Dermis blood vessel endothelial cell (primary cell): ENCODE measurements at places on chromosomes 7 and 10. TPM values are rescaled to one million over a fixed set of nuclear protein-coding genes. Genes with fewer than 3 reads are reported as not detected.

PARD3 gene
- total RNA-seq, result 36.4 and 54.7 TPM in 2 replicates

OIT3 gene
- 0.34 TPM in 1 of 2 replicates, not detected in the other for total RNA-seq

ACSM6 gene
- not detected in 2 replicates for total RNA-seq

MYL10 gene
- total RNA-seq, result not detected in 2 replicates

ITPRID1 gene
- not detected in 2 replicates for total RNA-seq

SP8 gene
- total RNA-seq, result not detected in 2 replicates

C7orf25 gene
- total RNA-seq, result 5.4 and 8.0 TPM in 2 replicates

RAB19 gene
- total RNA-seq, result not detected in 2 replicates

ANXA8 gene
- not detected in 2 replicates for total RNA-seq

CPA1 gene
- total RNA-seq, result not detected in 2 replicates

CDH23 gene
- under 0.01 and 0.19 TPM in 2 replicates for total RNA-seq

DNAH11 gene
- total RNA-seq, result 0.34 and 0.65 TPM in 2 replicates

SPAG6 gene
- total RNA-seq, result not detected in 2 replicates

LIPN gene
- total RNA-seq, result not detected in 2 replicates

USP6NL gene
- total RNA-seq, result 17.9 and 27.1 TPM in 2 replicates

ADARB2 gene
- not detected in 2 replicates for total RNA-seq

PDCD11 gene
- 41.5 and 50.5 TPM in 2 replicates for total RNA-seq

NKX2-3 gene
- not detected in 2 replicates for total RNA-seq

HOXA1 gene
- 0.68 and 0.84 TPM in 2 replicates for total RNA-seq

ZNF518A gene
- 18.4 and 18.9 TPM in 2 replicates for total RNA-seq

ARMC10 gene
- 29.7 and 36.8 TPM in 2 replicates for total RNA-seq

GIMAP7 gene
- total RNA-seq, result 111 and 145 TPM in 2 replicates

CNNM1 gene
- not detected in 2 replicates for total RNA-seq

SPDYE5 gene
- not detected in 2 replicates for total RNA-seq

NRCAM gene
- total RNA-seq, result 9.2 and 16.0 TPM in 2 replicates

CTNNA3 gene
- total RNA-seq, result under 0.01 TPM in 1 of 2 replicates, not detected in the other

TSPAN13 gene
- 64.4 and 69.8 TPM in 2 replicates for total RNA-seq

CPA2 gene
- not detected in 2 replicates for total RNA-seq

MCM10 gene
- 6.3 and 19.5 TPM in 2 replicates for total RNA-seq

AS3MT gene
- 1.2 and 2.0 TPM in 2 replicates for total RNA-seq

ABCC2 gene
- total RNA-seq, result 0.79 and 1.5 TPM in 2 replicates

PSD gene
- 0.23 and 0.34 TPM in 2 replicates for total RNA-seq

RPEL1 gene
- 0.09 and 0.17 TPM in 2 replicates for total RNA-seq

ABCB4 gene
- 0.14 and 0.34 TPM in 2 replicates for total RNA-seq

FAM25G gene
- not detected in 2 replicates for total RNA-seq

CTAGE8 gene
- 0.14 TPM in 1 of 2 replicates, not detected in the other for total RNA-seq

LEP gene
- not detected in 2 replicates for total RNA-seq

CTTNBP2 gene
- 0.34 and 0.37 TPM in 2 replicates for total RNA-seq

ITGA8 gene
- total RNA-seq, result 0.23 and 0.34 TPM in 2 replicates

SVIL gene
- 80.8 and 98.9 TPM in 2 replicates for total RNA-seq

GBX1 gene
- not detected in 2 replicates for total RNA-seq

NKX1-2 gene
- total RNA-seq, result not detected in 2 replicates

ETV1 gene
- 5.6 and 10.4 TPM in 2 replicates for total RNA-seq
